ENCODE measurements at places on chromosomes 5 and 9.

GRCh38 chr5:42970636-42971559, 69.2 kb downstream of the ANXA2R start:
- no peak for DNase-seq

GRCh38 chr9:116250891-116251290, 97.3 kb downstream of the PAPPA start:
- DNase-seq = no peak

- no peak for DNase-seq
Measured at GRCh38 chr9:103193992-103194391, 198.9 kb downstream of the CYLC2 start.

- DNase-seq = no peak
Measured at GRCh38 chr9:136169495-136169894, 35.4 kb downstream of the LHX3 start.

GRCh38 chr9:3045153-3045552, 201.3 kb upstream of the PUM3 start:
- no peak for DNase-seq

DNA sequence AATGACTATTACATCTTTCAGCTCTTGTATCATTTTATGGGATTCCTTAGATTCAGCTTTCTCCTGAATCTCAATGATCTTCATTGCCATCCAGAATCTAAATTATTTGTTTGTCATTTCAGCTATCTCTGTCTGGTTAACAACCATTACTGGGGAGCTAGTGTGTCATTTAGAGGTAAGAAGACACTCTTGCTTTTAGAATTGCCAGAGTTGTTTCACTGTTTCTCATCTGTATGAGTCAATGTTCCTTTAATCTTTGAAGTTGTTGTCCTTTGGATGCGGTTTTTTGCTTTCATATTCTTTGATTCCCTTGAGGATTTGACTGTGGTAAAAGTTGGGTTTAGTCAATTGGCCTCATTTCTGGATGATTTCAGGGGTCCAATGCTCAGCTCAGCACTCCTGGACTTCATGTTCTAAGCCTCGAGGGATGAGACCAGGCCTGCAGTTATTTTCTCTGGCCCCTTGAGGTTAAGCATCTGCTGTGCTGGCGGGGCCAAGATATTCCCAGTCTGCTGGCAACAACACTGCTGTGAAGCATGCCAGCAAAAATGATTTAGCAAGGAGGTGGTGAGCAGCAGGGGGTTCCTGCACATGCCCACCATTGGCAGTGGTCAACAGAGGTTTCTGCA, 102.4 kb upstream of the PCSK5 start:
- DNase-seq = no peak

- DNase-seq = no peak
Measured at GRCh38 chr9:79215821-79216220, 355.9 kb upstream of the TLE4 start.

GRCh38 chr9:132283863-132284262, 70.9 kb downstream of the SETX start:
- no peak for DNase-seq

DNA sequence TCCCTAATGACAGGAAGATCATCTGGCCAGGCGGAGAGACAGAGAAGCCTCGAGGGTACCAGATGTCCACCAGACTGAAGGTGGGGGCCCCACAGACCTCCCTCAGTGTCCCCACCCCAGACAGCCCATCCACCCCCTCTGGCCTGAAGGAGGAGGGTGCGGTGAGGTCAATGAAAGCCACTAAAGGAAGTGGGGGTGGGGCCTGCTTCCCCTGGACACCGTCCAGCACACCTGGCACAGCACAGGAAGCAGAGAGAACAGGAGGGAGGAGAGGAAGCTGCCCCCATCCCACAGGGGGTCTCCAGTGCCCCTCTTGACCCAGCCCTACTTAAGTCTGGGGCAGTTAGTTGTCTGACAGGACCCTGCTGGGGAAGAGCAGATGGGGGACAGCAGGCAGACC, 11.2 kb downstream of the LRRC26 start:
- DNase-seq = no peak

All from left kidney (tissue), 8 donors.